ENCODE measurements at places on chromosomes 3 and 15.

GRCh38 chr3:151579571-151580270, 118.9 kb upstream of the IGSF10 start:
- no peak for DNase-seq

DNA sequence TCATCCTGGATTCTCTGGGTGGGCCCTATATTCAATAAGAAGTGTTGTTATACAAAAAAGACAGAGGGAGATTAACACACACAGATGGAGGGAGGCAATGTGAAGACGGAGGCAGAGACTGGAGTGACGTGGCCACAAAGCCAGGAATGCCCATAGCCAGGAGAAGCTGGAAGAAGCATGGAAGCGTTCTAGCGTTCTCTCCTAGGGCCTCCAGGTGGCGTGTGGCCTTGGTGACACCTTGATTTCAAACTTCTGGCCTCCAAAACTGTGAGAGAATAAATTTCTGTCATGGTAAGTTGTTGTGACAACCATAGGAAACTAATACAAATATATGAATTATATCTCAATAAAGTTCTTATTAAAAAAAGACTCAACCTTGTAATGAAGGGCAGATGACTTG, 21.3 kb downstream of the THBS1 start:
- DNase-seq, result no peak

GRCh38 chr3:124784686-124785382, 54.6 kb downstream of the UMPS start:
- no peak for DNase-seq

DNA sequence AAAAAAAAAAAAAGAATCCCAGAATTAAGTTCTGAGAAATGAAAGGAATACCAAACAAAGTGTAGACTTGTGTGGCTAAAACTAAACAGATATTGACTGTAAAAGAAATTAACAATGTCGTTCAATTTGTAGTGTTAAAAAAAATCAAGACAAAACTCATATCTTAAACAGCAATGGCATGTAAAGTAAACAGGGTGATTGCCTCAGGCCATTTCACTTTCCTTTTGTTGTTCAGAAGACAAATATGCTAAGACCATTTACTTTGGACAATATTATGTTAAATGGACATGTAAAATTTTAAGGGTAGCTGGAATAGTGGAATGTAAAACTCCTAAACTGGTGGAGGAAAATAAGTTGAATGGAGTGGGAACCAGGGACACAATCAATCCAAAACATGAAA, 139.1 kb downstream of the RTP4 start:
- DNase-seq, result no peak

DNA sequence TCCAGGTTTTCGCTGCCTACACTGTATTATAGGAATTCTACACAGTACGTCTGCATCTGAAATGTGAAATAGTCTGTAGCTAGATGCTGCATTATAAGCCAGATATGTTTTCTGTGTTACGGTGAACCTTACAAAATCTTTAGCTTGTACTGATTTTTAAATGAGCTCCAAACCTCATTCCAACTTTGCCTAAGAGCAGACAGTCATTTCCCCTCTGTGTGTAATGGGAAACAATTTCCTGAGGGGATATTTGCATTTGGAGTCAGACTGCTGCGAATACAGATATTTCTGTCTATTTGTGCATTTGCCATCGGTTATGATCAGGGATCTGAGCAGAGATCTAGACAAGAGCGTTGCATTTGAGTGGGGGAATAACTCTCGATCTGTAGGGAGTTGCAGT, 37.5 kb downstream of the ARNT2 start:
- DNase-seq, result no peak

- peak; percentile 86 for DNase-seq
Measured at GRCh38 chr3:44235604-44236484, 5.8 kb upstream of the TOPAZ1 start.

DNA sequence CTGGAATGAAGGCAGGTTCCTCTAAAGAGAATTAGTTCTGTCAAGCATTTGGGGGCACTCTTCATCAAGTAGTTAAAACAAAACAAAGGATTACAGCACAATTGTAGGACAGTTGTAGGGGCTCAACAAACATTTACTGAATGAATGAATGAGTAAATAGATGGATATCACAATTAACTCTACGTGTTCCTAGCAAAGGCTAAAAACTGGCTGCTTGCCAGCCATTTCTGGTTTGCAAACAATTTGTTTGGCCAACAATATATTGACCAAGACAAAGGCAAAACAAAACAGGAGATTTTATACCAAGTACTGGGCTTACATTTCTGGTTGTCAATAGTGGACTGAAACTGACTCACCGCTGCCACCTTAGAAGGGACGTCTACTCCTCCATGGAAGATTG, 116.8 kb downstream of the ZNF280D start:
- DNase-seq, result no peak

- DNase-seq, result no peak
Measured at GRCh38 chr3:62101488-62101887, 271.9 kb downstream of the FEZF2 start.

- DNase-seq, result peak; percentile 26
Measured at GRCh38 chr3:78872195-78872594, 895.6 kb downstream of the ROBO1 start.

- no peak for DNase-seq
Measured at GRCh38 chr3:119437691-119438258, 25.6 kb downstream of the TMEM39A start.

DNA sequence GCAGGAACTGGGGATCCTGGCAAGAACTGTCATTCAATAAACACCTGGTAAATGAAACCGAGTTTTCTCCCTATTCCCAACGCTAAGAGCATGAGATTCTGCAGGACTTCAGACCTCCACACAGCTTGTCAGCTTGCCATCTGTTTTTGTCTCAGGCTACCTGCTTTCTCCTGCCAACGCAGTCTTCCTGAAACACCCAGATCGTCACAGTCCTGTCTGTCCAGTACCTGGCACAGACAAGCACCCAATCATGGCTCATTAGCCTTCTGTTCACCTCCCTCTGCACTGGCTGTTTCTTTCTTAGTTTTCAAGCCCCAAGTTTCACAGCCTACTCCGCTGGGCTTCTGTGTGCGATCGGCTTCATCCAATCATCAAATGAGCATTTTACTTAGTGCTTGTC, 5.0 kb downstream of the SLC12A8 start:
- no peak for DNase-seq

- no peak for DNase-seq
Measured at GRCh38 chr3:42492508-42493080, 9.8 kb upstream of the VIPR1 start.

- DNase-seq, result no peak
Measured at GRCh38 chr15:33026614-33027013, 167.9 kb downstream of the FMN1 start.

GRCh38 chr3:146313746-146314111, 62.8 kb upstream of the PLSCR4 start:
- DNase-seq, result peak; percentile 4

- DNase-seq, result no peak
Measured at GRCh38 chr15:93200081-93200836, 111.2 kb upstream of the RGMA start.

GRCh38 chr3:35931867-35932266, 292.5 kb downstream of the ARPP21 start:
- no peak for DNase-seq

- DNase-seq, result no peak
Measured at GRCh38 chr3:108448593-108448992, 61.8 kb downstream of the MYH15 start.

DNA sequence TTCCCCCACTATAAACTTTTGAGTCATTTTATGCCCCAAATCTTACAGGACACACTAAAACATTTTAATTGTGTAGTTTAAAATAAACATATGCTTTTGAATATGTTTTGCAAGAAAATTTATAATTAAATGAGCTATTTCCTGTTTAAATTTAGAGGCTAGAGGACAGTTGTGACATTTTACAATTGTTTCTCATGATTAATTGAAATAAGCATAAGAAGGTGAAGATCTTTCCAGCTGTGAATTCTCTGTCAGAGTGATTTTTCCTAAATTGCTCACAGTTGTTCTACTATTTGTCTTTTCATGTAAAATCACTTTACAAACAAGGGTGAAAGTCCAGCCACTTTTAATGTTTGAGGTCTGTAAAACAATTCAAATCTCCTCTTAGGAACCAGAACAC, 892.3 kb downstream of the CADM2 start:
- no peak for DNase-seq

- no peak for DNase-seq
Measured at GRCh38 chr3:21624524-21624923, 126.5 kb downstream of the ZNF385D start.

DNA sequence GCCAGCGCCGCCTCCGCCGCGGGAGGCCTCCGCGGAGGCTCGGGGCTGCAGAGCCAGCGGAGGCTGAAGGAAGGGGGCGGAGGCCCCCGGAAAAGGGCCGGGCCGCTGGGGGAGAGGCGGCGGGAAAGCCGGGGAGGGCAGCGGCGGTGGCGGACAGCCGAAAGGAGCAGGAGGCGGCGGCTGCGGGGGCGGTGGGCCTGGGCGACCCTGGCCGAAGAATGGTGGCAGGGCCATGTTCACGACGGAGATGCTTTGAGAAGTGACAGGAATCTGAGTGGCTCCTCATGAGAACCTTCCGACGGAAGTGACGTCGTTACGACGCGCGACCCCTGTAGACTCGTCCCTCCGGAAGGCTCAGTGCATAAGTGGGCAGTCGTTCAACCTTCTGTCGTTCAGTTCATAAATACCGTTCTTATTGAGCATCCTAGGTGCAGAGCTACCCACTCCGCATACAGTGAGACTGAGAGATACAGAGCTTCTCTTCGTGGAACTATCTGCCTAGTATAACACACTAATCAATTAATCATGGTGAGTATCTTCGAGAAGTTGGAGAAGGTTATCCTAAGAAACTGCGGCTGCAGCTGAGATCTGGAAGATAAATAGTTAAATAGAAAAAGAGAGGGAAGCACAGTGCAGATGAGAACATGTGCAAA, at the start of gene PDCD7:
Gene PDCD7, minus strand, starts transcription at position 261 of the 653 bp plus-strand sequence. Its CDS starts 27 bp downstream, at position 234.
- peak; percentile 56 for DNase-seq

DNA sequence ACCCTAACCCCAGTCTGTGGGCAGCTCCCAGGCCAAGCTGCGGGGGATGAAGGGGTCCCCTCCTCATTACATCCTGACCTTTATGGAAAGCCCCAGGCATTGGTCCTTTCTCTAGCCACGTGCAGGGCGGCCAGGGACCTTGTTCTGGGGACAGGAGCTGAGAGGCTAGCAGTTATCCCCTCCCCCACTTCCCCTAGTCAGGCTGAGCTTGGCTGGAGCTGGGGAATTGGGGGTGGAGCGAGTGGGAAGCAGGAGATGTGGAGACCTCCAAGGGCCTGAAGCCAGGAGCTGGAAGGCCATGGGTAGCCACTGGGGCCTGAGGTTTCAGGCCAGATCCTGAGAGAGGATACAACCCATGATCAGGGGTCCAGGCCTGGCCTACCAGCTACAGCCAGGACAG, 45.8 kb downstream of the DNAH1 start:
- no peak for DNase-seq

GRCh38 chr15:63870043-63870394, 36.3 kb upstream of the HERC1 start:
- no peak for DNase-seq

GRCh38 chr3:52118156-52118875, 35.9 kb downstream of the POC1A start:
- no peak for DNase-seq

- DNase-seq, result no peak
Measured at GRCh38 chr3:27590437-27591298, 106.5 kb upstream of the SLC4A7 start.

DNA sequence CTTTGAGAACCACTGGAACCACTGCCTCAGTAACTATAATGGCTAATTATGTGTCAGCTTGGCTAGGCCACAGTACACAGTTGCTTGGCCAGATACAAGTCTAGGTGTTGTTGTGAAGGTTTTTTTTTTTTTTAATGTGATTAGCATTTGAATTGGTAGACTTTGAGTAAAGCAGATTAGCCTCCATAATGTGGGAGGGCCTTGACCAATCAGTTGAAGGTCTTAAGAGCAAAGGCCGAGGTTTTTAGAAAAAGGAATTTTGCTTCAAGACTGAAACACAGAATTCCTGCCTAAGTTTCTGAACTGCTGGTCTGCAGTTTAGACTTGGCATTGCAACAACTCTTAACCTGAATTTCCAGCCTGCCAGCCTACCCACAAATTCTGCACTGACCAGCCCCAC, 451.6 kb upstream of the AZI2 start:
- DNase-seq, result no peak

- DNase-seq, result no peak
Measured at GRCh38 chr3:194129581-194130133, 6.3 kb upstream of the HES1 start.

DNA sequence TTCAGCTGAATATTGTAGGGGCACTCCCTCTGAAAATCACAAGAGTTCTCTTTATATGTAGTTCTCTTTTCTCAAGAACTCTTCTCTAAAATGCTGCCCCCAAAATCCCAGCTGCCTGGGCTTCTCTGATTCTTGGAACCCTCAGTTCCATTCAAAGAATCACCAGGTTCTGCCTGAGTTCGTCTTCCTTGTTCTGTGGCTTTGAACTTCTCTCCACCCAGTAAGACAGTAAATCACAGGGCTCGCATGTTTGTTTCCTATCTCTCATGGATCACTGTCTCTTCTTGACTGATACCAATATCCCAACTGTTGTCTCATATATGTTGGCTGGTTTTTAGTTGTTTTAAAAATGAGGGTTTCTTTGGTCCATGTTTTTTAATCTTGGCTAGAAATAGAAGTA, 359.5 kb upstream of the CBLB start:
- no peak for DNase-seq

DNA sequence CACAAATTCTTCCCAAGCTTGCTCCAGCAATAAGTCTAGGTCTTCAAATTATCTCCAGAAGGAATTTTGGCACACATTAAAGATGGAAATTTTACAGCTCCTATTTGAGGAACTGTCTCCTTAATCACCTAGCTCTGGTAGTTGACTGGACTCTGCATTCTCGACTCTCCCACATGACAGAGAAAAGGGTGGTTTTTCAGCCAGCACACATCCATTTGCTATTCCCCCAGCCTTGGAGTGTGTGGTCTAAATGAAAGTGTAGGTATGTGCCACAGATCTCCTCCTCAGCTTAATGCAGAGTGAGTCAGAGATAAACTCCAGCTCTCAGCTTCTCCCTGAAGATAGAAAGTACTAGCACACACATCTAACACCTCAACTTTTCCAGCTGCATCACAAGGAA, 62.2 kb upstream of the ALCAM start:
- DNase-seq, result no peak

DNA sequence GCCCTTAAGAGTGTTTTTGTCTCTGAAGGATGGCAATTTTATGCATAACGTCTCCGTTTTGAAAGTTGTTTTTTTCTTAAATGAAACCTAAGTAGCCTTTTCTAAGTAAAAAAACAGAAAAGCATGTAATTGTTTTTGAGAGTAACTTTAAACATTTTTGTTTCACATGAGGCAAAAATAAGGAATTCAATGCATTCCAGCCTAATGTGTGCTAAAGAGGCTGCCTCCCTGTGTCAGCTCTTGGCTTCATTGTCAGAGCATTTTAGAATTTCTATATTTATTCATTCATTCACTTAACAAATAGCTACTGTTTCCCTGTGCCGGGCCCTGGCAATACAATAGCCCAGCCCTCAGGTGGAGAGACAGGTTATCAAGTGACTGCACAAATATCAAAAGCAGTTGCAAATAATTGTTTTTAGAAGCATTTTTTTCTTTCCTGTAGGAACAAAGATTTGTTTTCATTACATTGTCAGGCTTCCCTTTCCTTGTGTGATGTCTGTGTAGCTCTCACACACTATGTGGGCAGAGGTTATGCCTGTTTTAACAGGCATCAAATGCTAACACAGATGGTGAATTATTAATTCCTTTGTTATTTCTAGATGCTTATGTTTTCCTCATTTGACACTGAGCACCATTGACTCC, 81.9 kb downstream of the CCK start:
- no peak for DNase-seq
